ENCODE measurements at places on chromosomes 5 and 9.

- no peak for DNase-seq
Measured at GRCh38 chr5:89450149-89450538, 567.2 kb upstream of the MEF2C start.

GRCh38 chr5:72634444-72634843 lies 127.2 kb upstream of the ZNF366 start:
- no peak for DNase-seq

DNA sequence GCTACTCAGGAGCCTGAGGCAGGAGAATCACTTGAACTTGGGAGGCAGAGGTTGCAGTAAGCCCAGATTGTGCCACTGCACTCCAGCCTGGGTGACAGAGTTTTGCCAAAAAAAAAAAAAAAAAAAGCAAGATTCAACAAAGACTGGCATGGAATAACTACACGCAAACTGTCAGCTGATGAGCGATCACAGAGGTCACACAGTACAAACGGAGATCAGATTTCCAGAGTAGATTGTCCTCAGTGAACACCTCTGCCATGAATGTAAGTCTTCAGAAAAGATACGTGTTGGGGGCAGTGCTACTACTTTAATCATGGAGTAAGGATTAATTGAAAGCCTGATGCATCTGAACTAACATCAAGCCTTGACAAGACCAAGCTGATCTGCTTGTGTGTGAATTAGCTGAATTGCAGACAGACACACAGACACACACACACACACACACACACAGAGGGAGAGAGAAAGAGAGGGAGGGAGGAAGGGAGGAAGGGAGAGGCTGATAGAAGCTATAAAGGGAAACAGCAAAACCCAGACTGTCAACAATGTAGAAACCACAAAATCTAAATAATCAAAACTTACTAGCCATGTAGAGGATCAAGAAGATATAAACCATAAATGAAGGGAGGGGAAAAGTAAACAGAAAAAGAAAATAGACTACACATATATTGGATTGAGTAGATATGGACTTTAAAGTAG lies 222.9 kb upstream of the ZNF462 start:
- no peak for DNase-seq

GRCh38 chr5:149622466-149622865 lies 41.2 kb downstream of the ARHGEF37 start:
- no peak for DNase-seq

DNA sequence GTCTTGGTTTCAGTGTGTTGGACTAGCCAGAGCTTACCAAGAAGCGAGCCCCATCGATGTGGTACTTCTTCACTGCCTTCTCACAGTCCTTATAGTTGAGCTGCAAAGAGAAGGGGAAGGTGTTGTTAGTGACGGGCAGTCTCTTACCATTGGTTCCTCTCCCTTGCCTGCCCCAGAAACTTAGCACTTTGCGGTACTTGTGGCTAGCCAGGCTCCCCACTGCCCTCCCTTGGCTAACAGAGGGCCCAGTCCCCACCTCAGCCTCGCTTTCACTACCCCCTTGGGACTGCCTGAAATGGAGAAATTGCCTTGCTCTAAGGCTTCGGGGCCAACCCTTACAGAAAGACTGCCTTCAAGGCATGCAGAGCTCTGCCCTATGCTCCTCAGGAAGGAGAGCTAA lies 4.3 kb downstream of the LCP2 start:
- DNase-seq: peak; percentile 78
